ENCODE measurements at places on chromosomes 16 and 17.
A peak's percentile ranks its signal among the peaks of the same experiment; 100 is the strongest.

GRCh38 chr17:17742133-17742621 is 60.9 kb downstream of the RAI1 start:
- no peak for DNase-seq

- no peak for DNase-seq
Observed at GRCh38 chr17:63440770-63441335, 5.3 kb downstream of the CYB561 start.

GRCh38 chr17:1766382-1767135 is 4.7 kb downstream of the SERPINF1 start:
- no peak for DNase-seq

GRCh38 chr17:78134899-78135385 is 4.4 kb downstream of the TMC8 start:
- no peak for DNase-seq

DNA sequence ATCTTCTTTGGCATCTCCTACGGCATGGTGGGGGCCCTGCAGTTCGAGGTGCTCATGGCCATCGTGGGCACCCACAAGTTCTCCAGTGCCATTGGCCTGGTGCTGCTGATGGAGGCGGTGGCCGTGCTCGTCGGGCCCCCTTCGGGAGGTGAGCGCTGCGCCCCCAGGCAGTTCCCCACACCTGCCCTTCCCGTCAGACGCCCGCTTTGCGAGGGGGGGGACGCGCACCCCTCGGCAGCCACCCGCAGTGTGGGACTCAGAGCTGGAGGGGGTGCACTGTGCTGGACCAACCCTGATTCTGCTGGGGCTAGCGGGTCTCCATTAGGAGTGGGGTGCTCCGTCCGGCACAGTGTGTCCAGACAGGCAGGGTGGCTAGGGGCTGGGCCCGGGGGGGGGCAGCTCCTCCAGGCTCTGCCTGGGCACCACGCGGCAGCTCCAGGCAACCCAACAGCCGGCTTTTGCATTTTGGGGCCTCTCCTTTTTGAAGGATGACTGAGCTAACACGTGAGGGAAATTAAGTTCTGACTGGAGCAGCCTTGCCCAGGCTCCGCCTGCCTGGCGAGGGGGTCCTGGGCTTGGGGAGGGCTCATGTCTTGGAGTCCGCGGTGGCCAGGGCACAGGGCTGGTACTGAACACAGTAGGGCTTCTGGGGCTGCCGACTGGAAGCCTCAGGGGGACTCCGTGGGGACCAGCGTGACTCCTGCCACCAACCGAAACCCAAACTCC is 9.1 kb downstream of the SLC16A3 start:
- no peak for DNase-seq

DNA sequence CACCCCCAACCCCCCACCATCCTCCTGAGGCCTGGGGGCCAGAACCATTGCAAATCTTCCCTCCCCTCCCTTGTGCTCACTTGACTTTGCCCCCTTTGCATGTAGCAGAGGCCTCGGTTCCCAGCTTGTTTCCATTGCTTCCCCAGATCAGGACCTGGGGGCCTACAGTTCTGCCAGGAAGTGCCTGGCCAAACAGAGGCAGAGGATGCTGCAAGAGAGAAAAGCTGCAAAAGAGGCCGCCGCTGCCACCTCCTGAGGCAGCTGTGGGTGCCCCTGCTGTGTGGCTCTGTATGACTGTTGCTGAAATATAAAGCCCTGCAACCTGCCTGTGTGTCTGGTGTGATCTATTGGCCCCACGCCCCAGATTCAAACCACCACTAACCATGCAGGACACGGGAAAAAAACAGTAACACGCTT is 2.3 kb downstream of the NDUFB10 start:
- no peak for DNase-seq

DNA sequence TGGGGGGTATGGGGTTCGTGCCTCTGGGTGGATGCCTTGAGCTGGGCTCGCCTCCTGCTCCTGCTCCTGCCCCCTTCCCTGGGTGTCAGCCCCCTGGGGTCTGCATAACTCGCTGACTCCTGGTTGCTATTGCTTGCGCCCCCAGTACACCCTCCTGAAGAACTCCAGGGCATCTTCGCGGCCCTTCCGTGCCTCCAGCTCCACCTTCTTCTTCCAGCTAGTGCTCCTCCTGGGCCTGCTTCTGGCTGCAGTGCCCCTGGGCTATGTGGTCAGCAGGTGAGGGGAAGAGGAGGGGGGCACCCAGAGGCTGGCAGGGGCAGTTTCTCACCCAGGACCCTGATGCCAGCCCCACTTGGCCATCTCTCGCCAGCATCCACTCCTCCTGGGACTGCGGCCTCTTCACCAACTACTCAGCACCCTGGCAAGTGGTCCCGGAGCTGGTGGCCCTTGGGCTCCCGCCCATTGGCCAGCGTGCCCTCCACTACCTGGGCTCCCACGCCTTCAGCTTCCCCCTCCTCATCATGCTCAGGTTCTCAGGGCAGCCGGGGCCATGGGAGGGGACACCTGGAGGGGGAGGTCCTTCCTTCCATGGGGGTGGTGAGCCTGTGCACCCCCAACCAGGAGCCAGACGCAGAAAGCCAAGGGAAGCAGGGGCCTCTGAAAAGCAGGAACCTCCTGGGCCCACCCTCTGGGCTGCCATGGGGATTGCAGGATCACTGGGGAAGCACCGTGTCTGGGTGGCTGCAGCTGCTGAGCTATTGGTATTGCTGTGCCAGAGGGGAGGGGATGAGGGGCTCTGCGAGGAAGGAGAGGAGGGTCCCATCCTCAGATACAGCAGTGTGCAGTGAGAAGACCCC is 7.8 kb upstream of the C17orf99 start:
- no peak for DNase-seq

DNA sequence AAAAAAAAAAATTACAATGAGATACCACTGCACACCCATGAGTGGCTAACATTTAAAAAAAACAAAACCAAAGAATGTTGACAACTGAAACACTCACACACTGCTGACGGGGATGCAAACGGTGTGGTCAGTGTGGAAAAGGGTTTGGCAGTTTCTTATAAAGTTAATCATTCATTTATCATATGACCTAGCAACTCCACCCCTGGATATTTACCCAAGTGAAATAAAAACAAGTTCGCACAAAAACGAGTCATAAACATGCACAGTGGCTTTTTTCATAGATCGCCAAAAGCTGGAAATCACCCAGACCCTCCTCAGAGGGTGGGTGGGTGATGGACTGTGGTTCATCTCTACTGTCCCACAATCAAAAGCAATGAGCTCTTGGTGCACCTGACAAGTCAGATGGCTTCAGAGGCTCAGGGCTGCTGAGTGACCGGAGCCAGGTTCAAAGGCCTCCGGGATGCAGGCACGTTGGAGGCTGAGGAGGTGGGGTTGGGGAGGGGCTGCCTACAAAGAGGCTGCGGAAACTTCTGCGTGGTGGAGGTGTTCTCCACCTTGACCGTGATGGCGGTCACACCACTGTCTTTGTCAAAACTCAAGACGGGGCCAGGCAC is 14.2 kb downstream of the RAB40B start:
- no peak for DNase-seq

DNA sequence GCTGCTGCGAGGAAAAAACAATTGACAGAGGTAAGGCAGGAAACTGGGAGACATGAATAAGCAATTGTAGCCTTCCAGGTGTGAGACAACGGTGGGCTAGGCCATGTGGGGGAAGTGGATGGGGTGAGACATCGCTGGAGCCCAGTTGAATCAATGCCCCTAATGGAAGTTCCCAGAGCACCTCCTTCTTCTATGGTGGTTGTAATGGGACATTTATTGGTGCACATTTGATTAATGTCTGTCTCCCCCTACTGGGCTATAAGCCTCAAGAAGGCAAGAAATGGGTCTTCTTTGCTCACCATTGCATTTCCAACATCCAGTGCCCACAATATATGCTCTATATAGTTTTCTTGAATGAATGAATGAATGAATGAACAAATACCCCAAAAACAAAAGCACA is 22.7 kb upstream of the CD300E start:
- DNase-seq: peak; percentile 24

GRCh38 chr16:85888405-85889331 is 10.3 kb upstream of the IRF8 start:
- DNase-seq: peak; percentile 17

DNA sequence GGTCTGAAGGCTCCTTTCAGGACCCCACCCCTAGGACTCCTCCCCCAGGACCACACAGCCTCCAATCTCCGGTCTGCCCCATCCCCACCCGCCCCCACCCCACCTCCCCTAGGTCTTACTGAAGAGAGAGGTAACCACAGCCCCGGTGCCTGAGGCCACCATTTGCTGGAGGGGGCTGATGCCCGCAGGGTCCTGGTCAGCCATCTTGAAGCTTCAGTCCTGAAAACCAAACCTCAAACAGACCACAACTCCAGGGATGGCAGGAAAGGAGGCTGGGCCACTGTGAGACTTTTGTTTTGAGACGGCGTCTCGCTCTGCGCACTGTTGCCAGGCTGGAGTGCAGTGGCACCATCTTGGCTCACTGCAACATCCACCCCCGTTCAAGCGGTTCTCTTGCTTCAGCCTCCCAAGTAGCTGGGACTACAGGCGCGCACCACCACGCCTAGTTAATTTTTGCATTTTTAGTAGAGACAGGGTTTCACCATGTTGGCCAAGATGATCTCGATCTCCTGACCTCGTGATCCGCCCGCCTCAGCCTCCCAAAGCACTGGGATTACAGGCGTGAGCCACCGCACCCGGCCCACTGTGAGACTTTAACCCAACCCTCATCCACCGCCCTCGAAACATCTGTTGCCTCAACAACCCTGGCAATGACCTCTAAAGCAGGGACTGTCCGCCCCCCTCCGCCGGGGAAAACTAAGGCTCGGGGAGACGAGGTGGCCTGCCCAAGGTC is 1.1 kb downstream of the SLC25A39 start:
- no peak for DNase-seq

- DNase-seq: no peak
Observed at GRCh38 chr16:2465653-2466415, 5.3 kb upstream of the NTN3 start.

Data from CD4-positive, alpha-beta T cell treated with Interleukin-21 for 1 hour (primary cell).